Activated CD8-positive, alpha-beta T cell treated with anti-CD3 and anti-CD28 coated beads, Interleukin-2, amount 10 ng/mL, durations not matched to agents 7 days and 5 days (primary cell): ENCODE measurements at places on chromosomes 5 and 9. TPM values are rescaled to one million over a fixed set of nuclear protein-coding genes. Genes with fewer than 3 reads are reported as not detected.

DNA sequence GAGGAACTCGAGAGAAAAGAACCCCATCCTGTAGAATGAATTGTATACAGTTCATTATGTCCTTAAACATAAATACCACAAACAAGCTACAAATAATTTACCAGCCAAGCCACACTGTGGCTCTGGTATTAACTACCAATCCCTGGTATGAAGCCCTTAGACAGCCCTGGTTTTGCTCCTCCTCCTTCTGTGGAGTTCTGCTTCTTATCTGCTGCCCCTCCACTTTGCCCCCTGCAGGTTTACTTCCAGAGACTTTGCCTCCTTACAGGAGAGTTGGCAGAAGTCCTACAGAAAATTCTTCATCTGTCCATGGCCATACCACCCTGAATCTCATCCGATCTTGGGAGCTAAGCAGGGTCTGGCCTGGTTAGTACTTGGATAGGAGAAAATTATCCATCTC lies 219.8 kb downstream of the ACTL7B start:
- DNase-seq: no peak

GRCh38 chr5:126115059-126115629 lies 308.1 kb upstream of the GRAMD2B start:
- DNase-seq: no peak

DNA sequence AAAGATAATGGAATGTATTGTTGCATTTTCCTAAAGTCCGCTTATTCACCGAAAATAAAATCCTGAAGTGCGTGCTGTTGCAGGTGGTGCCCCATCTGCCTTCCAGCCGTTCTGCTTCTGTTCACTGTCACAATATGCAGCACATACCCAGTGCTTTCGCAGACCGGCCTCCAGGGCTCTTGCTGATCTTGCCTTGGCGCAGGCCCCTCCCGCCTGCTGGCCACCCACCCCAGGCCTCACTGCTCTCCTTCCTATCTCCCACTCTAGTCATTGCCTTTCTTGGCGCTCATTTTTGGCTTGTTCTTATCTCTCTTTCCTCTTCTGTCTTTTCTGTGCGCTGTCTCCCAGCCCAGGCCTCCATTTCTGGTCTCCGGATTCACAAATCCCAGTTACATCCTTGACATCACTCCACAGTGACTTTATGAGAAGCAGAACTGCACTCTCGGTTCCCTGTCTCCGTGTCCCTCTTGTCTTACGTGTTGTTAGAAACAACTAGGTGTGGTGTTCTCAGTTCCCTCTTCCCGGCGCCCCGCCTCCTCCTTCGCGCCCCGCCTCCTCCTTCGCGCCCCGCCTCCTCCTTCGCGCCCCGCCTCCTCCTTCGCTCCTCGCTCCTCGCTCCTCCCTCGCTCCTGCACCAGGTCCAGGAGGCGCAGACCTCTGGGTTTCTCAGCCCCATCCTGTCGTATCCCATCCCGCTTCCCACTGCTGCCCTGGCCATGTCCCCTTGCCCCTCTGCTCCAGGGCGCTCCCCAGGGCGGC lies 201.7 kb upstream of the OTULINL start:
- DNase-seq: no peak

DNA sequence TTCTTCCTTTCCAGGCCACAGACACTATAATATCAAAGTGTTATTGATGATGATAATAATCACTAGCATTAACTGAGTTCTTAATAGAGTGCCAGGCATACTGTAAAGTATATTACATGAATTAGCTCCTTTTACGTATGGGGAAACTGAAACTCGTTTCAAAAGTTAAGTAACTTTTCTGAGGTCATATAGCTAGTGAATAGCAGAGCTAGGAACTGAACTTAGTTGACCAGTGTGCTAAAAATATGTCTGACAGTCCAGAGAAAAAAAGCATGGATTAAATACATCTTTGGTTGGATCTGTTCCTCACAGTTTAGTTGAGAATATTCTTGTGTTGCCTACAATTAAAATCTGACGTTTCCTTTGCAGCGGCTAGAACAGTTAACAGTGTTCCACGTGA lies 18.4 kb upstream of the CATSPER3 start:
- no peak for DNase-seq

Gene HAPLN1
- total RNA-seq: not detected
